ENCODE measurements at places on chromosomes 13 and 19. TPM values are rescaled to one million over a fixed set of nuclear protein-coding genes. Genes with fewer than 3 reads are reported as not detected.

Gene RFX2
- 2.6 TPM for total RNA-seq

Gene CBY2
- not detected for total RNA-seq

Gene CATSPERD
- total RNA-seq, result not detected

Gene ZGLP1
- 0.08 TPM for total RNA-seq

Gene KLF1
- total RNA-seq, result 0.24 TPM

DNA sequence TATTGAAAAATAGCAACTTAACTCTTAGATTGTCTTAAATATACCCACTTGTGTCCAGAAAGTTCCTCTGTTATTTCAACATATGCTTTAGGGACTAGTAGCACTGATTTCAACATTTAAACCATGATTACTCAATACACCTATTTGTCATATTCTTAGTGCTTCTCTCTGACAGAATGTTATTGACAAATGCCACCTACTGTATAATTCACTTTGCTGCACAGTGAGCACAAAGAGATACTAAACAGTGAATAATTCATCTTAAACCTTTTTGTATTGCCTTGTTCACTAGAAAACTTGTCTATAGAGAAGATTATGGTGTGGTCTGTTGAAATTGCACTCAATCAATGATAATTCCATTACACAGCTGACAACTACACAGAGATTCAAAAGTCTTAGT lies 692.6 kb downstream of the PCDH17 start:
- no peak for DNase-seq

GRCh38 chr19:12669270-12670158 lies 2.9 kb downstream of the WDR83 start:
- peak; percentile 72 for DNase-seq

GRCh38 chr13:40172878-40173277 lies 493.6 kb downstream of the FOXO1 start:
- DNase-seq, result no peak

- DNase-seq, result no peak
Measured at GRCh38 chr13:64992314-64992713, 2237.8 kb downstream of the PCDH9 start.

GRCh38 chr19:53007606-53008005 lies 6.1 kb upstream of the ERVV-1 start:
- DNase-seq, result no peak

- no peak for DNase-seq
Measured at GRCh38 chr19:3368848-3369336, 2.5 kb downstream of the NFIC start.

DNA sequence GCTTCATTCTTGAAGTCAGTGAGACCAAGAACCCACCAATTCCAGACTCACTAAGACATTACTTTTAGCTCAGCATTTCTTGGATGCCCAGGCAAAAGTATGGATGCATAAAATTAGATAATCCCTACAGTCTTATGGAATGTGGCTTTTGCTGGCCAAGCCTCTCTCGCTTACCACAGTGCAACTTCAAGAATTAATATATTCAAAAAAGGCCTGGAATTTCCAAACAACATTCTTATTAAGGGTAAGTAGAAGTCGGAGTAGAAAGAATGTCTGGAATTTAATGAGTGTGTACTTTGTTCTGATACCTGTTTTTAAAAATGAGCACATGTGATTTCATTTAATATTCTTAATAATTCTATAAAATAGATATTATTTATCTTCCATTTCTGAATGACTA lies 302.4 kb upstream of the TMTC4 start:
- DNase-seq, result no peak
